MCF 10A (cell line): ENCODE measurements at places on chromosomes 7 and 10. TPM values are rescaled to one million over a fixed set of nuclear protein-coding genes. Genes with fewer than 3 reads are reported as not detected.

Gene NACAD
- not detected in 2 replicates for total RNA-seq

Gene NRCAM
- 1.1 and 1.2 TPM in 2 replicates for total RNA-seq

Gene MYH16
- 0.33 TPM in 1 of 2 replicates, not detected in the other for total RNA-seq

Gene CYP2C8
- not detected in 2 replicates for total RNA-seq

Gene PDE1C
- 0.14 and 0.27 TPM in 2 replicates for total RNA-seq

Gene SLC26A5
- total RNA-seq = not detected in 2 replicates

Gene HACD1
- 29.6 and 34.2 TPM in 2 replicates for total RNA-seq

Gene KIAA1549
- total RNA-seq = 7.1 and 8.4 TPM in 2 replicates

Gene NEUROD6
- not detected in 2 replicates for total RNA-seq

Gene WDR91
- total RNA-seq = 6.7 and 7.3 TPM in 2 replicates

Gene PGAM1
- total RNA-seq = 235 and 248 TPM in 2 replicates

Gene SLC26A3
- not detected in 2 replicates for total RNA-seq
